Hindlimb muscle (tissue), 1 donor: ENCODE measurements at places on chromosomes 11 and 22. TPM values are rescaled to one million over a fixed set of nuclear protein-coding genes. Genes with fewer than 3 reads are reported as not detected.

GRCh38 chr11:87254562-87254961 lies 216.8 kb downstream of the TMEM135 start:
- DNase-seq: no peak

APOL5 gene
- 2.0 TPM for polyA plus RNA-seq

GRCh38 chr11:129973809-129974208 lies 28.8 kb downstream of the PRDM10 start:
- DNase-seq: no peak

DNA sequence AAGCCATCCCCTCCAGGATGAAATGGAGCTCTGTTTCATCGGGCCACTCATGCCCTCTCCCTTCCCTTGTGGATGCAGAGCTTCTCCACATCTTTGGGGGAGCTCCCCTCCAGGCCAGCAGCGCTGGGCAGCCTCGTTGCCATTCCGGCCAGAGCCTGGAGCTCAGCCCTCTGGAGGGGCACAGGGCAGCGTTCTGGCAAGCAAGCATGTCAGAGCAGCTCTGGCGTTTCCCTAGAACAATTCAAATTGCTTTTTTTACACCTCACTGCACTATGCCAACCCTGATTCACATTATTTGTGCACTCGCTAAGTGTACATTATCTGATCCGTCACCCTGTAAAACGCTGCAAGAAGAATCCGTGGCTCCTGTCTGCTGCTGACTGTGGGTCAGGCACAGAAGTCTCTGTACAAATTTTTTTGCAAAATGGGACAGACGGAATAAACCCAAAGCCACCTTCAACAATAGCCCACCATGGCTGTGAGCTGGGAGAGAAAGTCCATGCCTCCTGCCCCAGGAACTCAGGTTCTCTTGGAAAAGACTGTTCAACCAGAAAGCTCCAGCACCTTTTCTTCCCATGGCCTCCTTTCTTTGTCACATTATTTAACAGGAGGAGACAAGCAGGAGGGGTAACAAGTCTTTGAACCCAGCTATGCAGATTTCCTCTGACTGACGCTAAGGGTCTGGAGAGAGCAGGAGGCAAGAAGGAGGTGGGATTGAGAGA lies 139.5 kb upstream of the CADM1 start:
- no peak for DNase-seq

GRCh38 chr11:58787903-58788302 lies 56.2 kb upstream of the GLYAT start:
- no peak for DNase-seq

DNA sequence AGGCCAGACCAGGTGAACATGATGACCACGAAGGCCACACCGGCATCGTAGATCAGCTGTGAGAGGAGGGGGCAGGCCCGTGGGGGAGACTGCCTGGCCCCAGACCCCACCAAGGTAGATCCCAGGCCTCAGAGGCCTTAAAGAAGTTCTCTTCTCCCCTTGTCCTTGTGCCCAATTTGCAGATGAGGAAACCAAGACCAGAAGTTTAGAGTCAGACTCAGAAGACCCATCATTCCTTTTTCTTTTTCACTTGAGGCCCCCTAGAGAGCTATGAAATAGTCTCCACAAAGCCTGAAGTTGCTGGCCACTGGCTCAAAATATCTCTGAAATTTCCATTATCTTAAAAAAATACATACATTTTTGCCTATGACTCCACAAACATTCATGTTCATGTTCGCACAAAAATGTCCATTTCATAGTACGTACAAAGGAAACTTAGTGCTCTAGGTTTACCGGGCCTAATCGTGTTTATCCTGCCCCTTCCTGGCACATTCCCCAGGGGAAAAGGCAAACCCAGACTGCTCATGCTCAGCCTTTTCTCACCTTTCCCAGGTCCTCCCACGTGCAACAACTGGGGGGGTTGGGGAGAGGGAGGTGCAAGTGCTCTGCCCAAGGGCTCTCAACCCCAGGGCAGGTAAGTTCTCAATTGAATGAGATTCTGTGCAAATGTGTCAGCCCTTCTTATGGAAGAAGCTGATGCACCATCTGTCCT lies 19.2 kb downstream of the SLC43A1 start:
- DNase-seq: no peak

GRCh38 chr11:17001806-17002205 lies 12.4 kb downstream of the PLEKHA7 start:
- DNase-seq: no peak

GRCh38 chr11:37409124-37409523 lies 811.1 kb upstream of the RAG2 start:
- DNase-seq: no peak

DNA sequence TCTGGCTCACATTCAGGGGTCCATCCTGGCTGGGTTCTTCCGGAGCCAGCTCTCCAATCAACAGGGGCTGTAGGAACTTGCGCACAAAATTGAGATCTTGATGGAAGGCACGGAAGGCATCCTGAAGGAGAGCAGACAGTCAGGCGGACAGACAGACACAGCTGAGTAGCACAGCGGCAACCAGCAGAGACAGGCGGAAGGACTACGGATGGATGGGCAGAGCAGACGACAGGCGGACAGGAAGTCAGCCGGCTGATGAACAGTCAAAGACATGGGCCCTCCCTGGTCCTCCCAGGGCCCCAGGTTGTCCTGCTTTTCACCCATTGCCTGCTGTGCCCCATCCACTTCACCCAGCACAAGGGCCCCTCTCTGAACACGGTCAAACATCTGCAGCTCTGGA lies 11.3 kb downstream of the FADS3 start:
- no peak for DNase-seq

DNA sequence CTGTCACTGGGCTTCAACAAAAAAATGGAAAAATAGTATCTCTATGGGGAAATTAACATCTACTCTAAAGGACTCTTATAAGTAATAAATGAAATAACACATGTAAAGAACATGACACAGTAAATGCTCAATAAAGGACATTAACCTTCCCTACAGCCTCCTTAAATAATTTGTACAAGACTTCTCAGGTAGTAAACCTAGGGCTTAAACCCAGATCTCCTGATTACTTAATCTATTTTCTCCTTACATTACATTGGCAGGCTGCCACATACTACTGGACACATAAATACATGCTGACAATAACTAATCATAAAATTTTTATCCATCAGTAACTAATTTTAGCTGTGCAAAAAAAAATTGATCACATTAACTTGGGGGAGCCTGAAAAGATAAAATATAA lies 4.9 kb downstream of the AMBRA1 start:
- DNase-seq: no peak

MUC5AC gene
- not detected for polyA plus RNA-seq

DNA sequence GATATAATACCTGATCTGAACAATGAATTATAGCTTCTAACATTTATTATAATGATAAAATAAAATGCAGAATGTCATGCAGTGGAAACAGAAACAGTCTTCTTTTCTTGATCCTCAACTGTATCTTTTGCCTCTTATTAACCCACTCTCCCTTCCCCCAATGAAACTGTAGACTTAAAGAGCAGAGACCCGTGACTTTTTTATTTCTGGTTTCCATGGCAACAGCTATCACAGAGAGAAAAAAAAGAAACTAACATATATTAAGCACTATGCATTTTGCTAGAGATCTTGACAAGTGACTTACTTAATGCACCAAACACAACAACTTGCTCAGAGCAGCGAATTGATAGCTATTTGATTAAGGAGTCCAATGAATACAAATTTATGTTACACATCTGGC lies 69.3 kb downstream of the RAB38 start:
- DNase-seq: no peak
